ENCODE measurements at places on chromosomes 4 and X. TPM values are rescaled to one million over a fixed set of nuclear protein-coding genes. Genes with fewer than 3 reads are reported as not detected.

Gene MMAA
- polyA plus RNA-seq = 2.6 TPM

Gene SLC10A7
- 6.0 TPM for polyA plus RNA-seq

Gene GLRA3
- not detected for polyA plus RNA-seq

Gene LEF1
- polyA plus RNA-seq = 0.53 TPM

Gene DRD5
- not detected for polyA plus RNA-seq

Gene EVC2
- 0.79 TPM for polyA plus RNA-seq

DNA sequence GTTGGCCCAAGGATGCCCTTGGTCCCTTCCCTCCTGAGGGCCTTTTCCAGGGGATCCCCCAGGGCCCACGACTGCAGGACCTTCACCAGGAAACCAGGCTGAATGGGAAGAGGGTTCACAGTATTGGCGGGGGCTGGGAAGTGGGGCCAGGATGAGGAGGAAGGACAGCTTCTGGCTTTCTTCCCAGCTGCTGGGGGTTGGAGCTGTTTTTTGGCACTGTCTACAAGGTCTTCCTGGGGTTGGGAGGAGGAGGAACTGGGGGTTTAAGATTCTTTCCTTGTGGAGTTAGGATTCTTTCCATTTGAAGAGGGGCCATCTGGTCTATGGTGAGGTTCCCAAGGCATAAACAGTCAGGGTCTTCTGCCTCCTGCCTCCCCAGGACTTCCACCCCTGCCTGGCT is 64.8 kb downstream of the KIF4A start:
- no peak for DNase-seq

GRCh38 chr4:1795299-1796195 is 2.5 kb downstream of the FGFR3 start:
- DNase-seq = no peak

GRCh38 chrX:37993176-37993575 is 13.2 kb upstream of the SYTL5 start:
- DNase-seq = no peak

DNA sequence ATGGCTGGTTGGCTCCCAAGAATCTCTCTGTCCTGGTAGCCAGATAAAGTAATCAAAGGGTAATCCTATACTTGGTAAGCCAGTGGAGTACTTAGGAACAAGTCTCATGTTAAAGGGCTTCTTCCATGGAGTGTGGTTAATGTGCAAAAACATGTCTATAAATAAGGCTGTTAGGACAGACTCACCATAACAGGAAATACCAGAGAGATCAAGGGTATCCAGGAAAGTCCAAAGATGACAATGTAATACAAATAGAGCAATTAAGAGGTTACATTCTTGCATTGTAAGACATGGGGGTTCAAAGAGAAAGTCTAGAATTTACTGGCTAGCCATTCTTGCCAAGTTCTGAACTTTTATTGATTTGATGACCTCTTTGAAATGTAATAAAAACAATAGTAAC is 61.9 kb upstream of the ZCCHC13 start:
- peak; percentile 45 for DNase-seq

GRCh38 chr4:122712782-122713181 is 19.7 kb upstream of the BBS12 start:
- peak; percentile 41 for DNase-seq

- DNase-seq = peak; percentile 77
Measured at GRCh38 chrX:70454441-70455365, 10.1 kb downstream of the DLG3 start.

DNA sequence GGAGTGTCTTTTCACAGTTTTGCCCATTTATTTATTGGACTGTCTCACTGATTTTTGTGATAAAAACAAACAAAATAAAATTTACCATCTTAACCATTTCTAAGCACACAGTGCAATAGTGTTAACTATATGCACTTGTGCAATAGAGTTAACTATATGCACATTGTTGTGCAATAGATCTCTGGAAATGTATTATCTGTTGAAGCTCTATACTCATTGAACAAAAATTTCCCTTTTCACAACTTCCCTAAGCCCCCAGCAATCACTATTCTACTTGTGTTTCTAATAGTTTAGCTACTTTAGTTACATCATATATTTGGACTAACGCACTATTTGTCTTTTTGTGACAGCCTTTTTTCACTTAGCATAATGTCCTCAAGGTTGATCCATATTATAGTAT is 59.7 kb upstream of the BEX4 start:
- no peak for DNase-seq

- DNase-seq = no peak
Measured at GRCh38 chr4:83382850-83383249, 48.2 kb upstream of the HPSE start.

Data from mammary epithelial cell (primary cell).